ENCODE measurements at places on chromosomes 12 and 14. TPM values are rescaled to one million over a fixed set of nuclear protein-coding genes. Genes with fewer than 3 reads are reported as not detected.

DNA sequence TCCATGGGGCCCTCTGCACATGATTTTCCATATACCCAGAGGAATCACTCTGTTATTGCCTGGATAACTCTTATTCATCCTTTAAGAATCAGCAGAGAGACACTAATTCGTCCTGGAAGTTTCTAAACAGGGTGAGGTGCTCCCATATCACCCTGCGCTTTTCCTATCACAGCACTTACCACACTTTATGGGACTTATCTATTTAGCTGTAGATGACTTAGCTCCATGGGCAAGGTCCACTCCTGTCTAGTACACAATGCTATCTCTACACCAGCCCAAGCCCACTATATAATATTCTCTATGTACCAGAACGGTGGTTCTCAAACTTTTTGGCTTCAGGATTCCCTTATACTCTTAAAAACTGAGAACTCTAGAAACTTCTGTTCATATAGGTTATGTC lies 111.7 kb downstream of the EFCAB11 start:
- no peaks in the 10 kb centered on the region for H3K36me3 ChIP-seq
- no peaks in the 10 kb centered on the region for H3K27me3 ChIP-seq
- H3K4me1 ChIP-seq, result no peaks in the 10 kb centered on the region

Gene PLA2G1B
- total RNA-seq, result 6,971 TPM

- no peaks in the 10 kb centered on the region for H3K36me3 ChIP-seq
- H3K27ac ChIP-seq, result no peak overlapping the region
- H3K27me3 ChIP-seq, result no peaks in the 10 kb centered on the region
- H3K4me3 ChIP-seq, result no peak overlapping the region
- DNase-seq, result no peak
These were observed 35.2 kb upstream of the LHX5 start for GRCh38 chr12:113506867-113507266.

DNA sequence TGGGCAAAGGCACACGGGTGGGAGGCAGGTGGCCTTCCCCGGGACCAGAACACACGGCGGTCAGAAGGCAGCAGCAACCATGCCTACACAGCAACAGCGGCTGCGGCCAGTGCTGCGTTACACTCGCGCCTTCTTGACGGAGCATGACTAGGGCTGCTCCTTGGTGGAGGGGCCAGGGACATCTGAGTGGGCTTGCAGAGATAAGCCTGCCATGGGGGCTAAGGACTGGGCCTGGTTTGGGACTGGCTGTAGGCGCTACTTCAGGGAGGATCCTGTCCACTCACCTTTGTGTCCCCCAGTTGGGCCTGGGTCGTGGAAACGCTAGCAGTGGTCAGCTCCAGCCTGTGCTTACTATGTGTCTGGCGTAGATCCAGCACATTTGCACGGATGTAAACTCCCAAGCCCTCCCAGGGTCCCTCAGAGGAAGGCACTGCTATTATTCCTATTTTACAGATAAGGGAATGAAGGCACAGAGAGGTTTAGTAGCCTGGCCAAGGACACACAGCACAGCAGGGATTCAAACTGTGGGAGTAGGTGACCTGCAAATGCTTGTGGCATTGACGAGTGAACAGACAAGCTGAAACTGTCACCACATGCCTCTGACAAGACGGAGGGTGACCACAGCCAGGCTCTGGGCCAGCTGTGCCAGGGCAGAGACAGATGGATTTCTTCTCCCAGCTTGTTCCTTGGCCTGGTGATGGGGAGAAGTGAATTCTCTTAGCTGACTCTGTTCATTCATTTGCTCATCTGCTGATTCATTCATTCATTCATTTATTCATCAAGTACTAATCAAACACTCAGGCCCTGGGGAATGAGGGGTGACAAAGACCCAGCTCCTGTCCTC lies 31.9 kb upstream of the DLK1 start:
- no peak for DNase-seq
- no peak overlapping the region for H3K4me3 ChIP-seq
- H3K36me3 ChIP-seq, result no peaks in the 10 kb centered on the region
- H3K27ac ChIP-seq, result no peak overlapping the region
- H3K4me1 ChIP-seq, result no peaks in the 10 kb centered on the region

GRCh38 chr12:3634348-3634747 lies 118.6 kb downstream of the CRACR2A start:
- H3K36me3 ChIP-seq, result no peaks in the 10 kb centered on the region
- H3K27ac ChIP-seq, result no peak overlapping the region
- no peaks in the 10 kb centered on the region for H3K27me3 ChIP-seq
- no peak for DNase-seq
- no peaks in the 10 kb centered on the region for H3K4me1 ChIP-seq

GRCh38 chr12:81211306-81211705 lies 133.4 kb downstream of the ACSS3 start:
- H3K4me3 ChIP-seq, result no peak overlapping the region
- H3K36me3 ChIP-seq, result no peaks in the 10 kb centered on the region
- H3K27ac ChIP-seq, result no peak overlapping the region
- no peaks in the 10 kb centered on the region for H3K27me3 ChIP-seq
- DNase-seq, result no peak

GRCh38 chr14:55274751-55275150 lies 3.5 kb downstream of the FBXO34 start:
- H3K27me3 ChIP-seq, result no peaks in the 10 kb centered on the region
- no peak for DNase-seq
- H3K4me1 ChIP-seq, result peaks cover 64% of the 10 kb centered on the region
- no peaks in the 10 kb centered on the region for H3K36me3 ChIP-seq
- no peak overlapping the region for H3K4me3 ChIP-seq
- peak overlapping the region; percentile 62 for H3K27ac ChIP-seq

GRCh38 chr14:62409169-62409568 lies 636.1 kb downstream of the KCNH5 start:
- no peaks in the 10 kb centered on the region for H3K4me1 ChIP-seq
- H3K27ac ChIP-seq, result no peak overlapping the region
- H3K36me3 ChIP-seq, result no peaks in the 10 kb centered on the region
- H3K4me3 ChIP-seq, result no peak overlapping the region

DNA sequence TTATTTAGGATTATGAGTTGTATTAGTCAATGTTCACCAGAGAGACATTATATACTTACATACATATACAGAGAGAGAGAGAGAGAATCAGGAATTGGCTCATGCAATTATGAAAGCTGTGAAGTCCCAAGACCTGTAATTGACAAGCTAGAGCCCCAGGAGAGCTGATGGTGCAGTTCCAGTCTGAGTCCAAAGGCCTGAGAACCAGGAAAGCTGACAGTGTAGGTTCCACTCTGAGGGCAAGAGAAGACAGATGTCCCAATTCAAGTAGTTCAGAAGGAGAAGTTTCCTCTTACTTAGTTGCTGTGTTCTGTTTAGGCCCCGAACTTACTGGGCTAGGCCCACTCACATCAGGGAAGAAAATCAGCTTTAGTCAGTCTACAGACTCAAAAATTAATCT lies 76.4 kb upstream of the FICD start:
- no peaks in the 10 kb centered on the region for H3K36me3 ChIP-seq
- no peaks in the 10 kb centered on the region for H3K4me1 ChIP-seq
- no peak overlapping the region for H3K4me3 ChIP-seq

Gene LIN7A
- 0.66 TPM for total RNA-seq

GRCh38 chr14:100096656-100097055 lies 31.4 kb downstream of the EVL start:
- DNase-seq, result no peak
- no peak overlapping the region for H3K27ac ChIP-seq
- no peaks in the 10 kb centered on the region for H3K27me3 ChIP-seq
- H3K36me3 ChIP-seq, result peaks cover 8% of the 10 kb centered on the region
- H3K4me1 ChIP-seq, result no peaks in the 10 kb centered on the region
- no peak overlapping the region for H3K4me3 ChIP-seq

Gene PGAM5
- 39.2 TPM for total RNA-seq

- no peaks in the 10 kb centered on the region for H3K4me1 ChIP-seq
- no peak overlapping the region for H3K4me3 ChIP-seq
- no peak overlapping the region for H3K27ac ChIP-seq
- no peaks in the 10 kb centered on the region for H3K27me3 ChIP-seq
- peaks cover 55% of the 10 kb centered on the region for H3K36me3 ChIP-seq
- no peak for DNase-seq
These were observed 68.6 kb downstream of the EP400 start for GRCh38 chr12:132018193-132018916.

Gene PARP11
- 2.3 TPM for total RNA-seq

GRCh38 chr12:118337194-118337838 lies 35.4 kb downstream of the TAOK3 start:
- no peak overlapping the region for H3K27ac ChIP-seq
- H3K4me1 ChIP-seq, result peaks cover 12% of the 10 kb centered on the region
- H3K36me3 ChIP-seq, result no peaks in the 10 kb centered on the region
- H3K27me3 ChIP-seq, result no peaks in the 10 kb centered on the region

Gene OAS1
- total RNA-seq, result 7.8 TPM

GRCh38 chr14:76929927-76930326 lies 98.6 kb downstream of the IRF2BPL start:
- H3K36me3 ChIP-seq, result no peaks in the 10 kb centered on the region
- H3K27me3 ChIP-seq, result no peaks in the 10 kb centered on the region
- H3K4me3 ChIP-seq, result no peak overlapping the region
- no peak overlapping the region for H3K27ac ChIP-seq
- peak; percentile 50 for DNase-seq

DNA sequence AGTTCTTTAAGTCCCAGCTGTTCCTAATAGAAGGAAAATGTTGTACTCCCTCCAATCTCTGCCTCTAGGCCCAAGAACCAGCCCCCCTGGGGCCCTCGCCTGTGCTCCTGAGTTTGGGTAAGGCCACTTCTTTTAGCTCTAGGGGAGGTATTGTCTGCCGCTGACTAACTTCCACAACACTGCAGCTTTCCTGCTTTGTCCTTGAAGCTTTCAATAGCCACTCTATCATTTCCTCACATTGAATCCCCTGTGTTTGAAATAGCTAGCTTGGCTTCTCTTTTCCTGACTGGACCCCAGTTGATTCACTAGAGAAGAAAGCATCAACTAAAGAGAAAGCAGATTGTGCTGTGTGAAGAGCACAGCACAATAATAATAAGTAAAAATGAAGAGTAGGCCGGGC lies 28.8 kb downstream of the KRT80 start:
- no peak overlapping the region for H3K27ac ChIP-seq
- H3K27me3 ChIP-seq, result no peaks in the 10 kb centered on the region
- H3K36me3 ChIP-seq, result no peaks in the 10 kb centered on the region

DNA sequence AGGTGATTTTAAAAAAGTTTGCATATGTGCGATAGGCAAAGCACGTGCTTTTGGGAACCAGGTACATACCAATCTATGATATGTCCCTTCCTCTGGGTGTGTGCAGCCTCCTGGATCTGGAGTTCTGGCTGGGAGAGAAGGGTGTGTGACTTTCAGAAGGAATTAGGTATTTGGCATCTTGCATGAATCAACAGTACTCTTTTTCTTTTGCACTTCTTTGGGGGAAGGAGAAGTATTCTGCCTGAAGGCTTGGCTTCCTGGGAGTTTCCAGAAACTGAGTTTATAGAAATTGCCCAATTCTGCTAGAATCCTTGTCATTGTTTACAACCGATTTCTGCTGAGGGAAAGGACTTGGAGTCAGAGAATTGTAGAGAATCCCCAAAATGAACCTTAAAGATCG lies 2.9 kb upstream of the CLMN start:
- H3K27me3 ChIP-seq, result no peaks in the 10 kb centered on the region
- peak overlapping the region; percentile 86 for H3K27ac ChIP-seq
- DNase-seq, result no peak
- H3K4me1 ChIP-seq, result peaks cover 39% of the 10 kb centered on the region

DNA sequence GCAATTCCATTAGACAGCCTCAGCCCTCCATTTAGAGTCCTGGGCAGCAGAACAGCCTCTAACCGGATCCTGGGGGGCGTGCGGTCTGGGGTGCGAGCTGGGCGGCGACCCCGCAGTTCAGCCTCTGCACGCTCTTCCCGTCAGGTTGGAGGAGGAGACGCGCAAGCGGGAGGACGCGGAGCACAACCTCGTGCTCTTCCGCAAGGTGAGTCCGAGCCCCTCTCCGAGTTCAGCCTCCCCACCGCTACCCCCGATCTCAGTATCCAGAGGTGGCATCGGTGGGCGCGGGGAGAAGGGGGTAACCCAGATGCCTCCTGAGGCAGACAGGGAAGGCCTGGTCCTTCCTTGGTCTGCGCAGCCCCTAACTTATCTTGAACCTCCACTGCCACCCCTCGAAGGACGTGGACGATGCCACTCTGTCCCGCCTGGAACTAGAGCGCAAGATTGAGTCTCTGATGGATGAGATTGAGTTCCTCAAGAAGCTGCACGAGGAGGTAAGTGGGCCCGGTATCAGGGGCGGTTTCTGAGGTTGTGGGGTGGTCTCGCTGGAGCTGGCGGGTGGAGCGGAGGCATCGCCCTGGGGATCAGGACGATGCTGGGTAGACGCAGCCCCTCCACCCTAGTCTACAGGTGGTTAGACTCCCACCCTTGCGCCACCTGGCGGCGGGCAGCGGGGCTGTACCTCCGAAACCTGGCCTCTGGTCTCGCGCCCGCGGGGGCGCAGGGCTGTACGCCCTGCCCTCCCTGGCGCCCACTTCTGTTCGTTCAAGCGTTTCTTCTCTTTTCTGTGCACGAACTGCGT lies 1.3 kb downstream of the PRPH start:
- H3K4me1 ChIP-seq, result peaks cover 26% of the 10 kb centered on the region
- H3K27me3 ChIP-seq, result peaks cover 16% of the 10 kb centered on the region
- peak; percentile 66 for DNase-seq
- H3K4me3 ChIP-seq, result no peak overlapping the region

Gene TAS2R9
- not detected for total RNA-seq
